ENCODE measurements at places on chromosomes 7 and 10. TPM values are rescaled to one million over a fixed set of nuclear protein-coding genes. Genes with fewer than 3 reads are reported as not detected.

GRCh38 chr7:111878785-111879184 is 316.5 kb upstream of the IMMP2L start:
- DNase-seq, result no peak

GRCh38 chr7:132697003-132697402 is 120.7 kb upstream of the PLXNA4 start:
- no peak for DNase-seq

GRCh38 chr10:113187063-113187777 is 237.2 kb downstream of the TCF7L2 start:
- DNase-seq, result no peak

DNA sequence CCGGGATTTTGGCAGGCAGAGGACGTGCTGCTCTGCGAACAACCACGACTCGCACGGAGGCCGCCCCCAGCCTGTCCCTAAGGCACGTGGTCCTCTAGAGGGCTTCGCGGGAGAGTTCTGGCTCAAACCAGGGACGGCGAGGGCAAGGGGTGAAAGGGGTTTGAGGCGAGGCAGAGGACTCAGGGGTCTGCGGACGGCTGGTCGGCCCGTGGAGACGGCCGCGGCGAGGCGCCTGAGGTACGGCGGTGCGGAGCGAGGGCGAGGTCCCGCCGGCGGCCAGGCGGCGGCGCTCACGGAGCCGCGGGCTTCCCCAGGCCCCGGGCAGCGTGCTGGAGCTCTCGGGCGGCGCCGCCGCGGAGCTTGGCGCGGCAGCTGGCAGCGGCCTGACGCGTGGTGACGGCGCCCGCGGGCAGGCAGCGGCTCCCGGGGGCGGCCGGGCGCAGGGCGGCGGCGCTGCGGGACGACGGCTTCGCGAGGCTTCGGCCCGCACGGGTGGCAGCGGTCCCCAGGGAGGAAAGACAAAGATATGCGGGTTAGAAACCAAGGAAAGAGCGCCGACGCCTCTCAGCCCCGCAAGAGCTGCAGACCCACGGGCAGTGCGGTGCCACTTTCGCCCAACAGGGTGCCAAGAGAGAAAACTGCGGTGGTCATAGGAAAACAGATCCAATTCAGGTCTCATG is 44.8 kb downstream of the ZNF800 start:
- DNase-seq, result peak; percentile 84

- DNase-seq, result no peak
These were observed 780 bp downstream of the ALDH18A1 start for GRCh38 chr10:95655571-95656290.

GRCh38 chr10:124430077-124430476 is 11.4 kb upstream of the OAT start:
- no peak for DNase-seq

DNA sequence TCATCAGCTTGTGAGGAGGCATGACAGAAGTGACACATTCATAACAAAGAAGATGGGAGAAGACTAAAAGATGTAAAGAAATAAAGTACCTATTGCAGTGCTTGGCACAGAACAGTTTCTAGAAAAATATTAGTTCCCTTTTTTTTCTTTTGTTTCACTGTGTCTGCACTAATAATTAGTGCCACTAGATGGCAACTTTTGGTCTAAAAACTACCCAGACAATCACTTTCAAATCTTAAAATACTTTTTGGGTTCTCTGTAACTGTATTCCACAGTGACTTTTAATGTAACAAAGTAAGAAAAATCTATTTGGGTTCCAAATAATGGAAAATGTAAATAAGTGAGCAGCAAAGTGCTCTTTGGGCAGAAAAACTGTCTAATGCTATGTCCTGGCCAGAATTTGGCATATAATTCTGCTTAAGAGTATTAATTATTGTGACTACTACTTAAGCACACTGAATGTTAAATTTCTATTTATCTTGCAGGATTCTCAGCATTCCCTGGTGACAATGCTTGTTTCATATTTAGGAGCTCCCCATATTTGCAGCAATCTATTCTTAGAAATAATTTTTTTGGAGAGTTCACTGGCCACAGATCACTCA is 134.8 kb upstream of the KIF5B start:
- no peak for DNase-seq

DNA sequence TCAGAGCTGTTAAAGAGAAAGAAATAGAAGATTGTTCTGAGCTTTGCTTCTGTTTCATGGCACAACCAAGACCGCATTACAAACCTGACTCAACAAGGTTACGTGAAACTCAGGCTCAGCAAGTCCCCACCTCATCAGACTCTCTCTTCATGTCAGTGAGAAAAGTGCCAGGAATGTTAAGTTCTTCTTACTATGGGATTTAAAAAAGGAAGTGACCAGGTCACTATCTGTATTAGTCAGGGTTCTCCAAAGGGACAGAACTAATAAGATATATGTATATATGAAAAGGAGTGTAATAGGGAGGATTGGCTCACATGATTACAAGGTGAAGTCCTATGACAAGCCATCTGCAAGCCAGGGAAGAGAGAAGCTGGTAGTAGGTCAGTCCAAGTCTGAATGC is 25.4 kb upstream of the PAPSS2 start:
- no peak for DNase-seq

GRCh38 chr10:17866346-17866745 is 57.2 kb downstream of the MRC1 start:
- DNase-seq, result no peak

DNA sequence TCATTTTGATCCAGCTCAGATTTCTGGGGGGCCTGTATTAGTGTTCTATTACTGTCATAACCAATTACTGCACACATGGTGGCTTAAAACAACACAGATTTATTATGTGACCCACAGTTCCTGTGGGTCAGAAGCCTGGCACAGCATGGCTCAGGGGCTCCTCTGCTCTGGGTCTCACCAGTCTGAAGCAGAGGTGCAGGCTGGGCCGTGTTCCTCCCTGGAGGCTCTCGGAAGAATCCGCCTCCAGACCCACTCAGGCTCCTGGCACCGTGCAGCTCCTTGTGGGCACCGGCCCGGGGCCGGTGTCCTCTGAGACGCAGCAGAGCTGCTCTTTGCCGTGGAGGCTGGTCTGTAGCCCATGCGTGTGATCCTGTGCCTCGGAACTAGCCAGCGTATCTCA is 61.5 kb downstream of the RAMP3 start:
- no peak for DNase-seq

- DNase-seq, result peak; percentile 77
These were observed 1.8 kb downstream of the TNRC18 start for GRCh38 chr7:5421714-5422395.

- DNase-seq, result no peak
These were observed 457.6 kb upstream of the KLF6 start for GRCh38 chr10:4242561-4243035.

- DNase-seq, result peak; percentile 56
These were observed 55.4 kb downstream of the SLC37A3 start for GRCh38 chr7:140342727-140343514.

DNA sequence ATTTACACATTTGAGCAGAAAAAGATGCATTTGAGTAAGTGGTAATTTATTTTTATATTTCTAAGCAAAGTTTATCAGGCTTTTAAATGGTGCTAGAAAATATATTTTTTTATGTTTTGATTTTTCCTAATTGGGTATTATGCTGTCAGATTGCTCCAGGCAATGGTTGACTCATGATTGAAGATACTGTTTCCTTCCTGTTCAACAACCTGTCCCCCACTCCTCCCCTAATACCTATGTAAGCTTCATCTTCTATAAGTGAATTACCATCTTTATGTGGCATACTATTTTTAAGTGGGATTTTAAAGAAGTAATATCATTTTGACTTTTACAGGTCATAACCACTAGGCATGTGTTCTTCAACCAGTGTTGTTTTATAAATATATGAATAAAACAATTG is 21.4 kb downstream of the TSPAN13 start:
- no peak for DNase-seq

DNA sequence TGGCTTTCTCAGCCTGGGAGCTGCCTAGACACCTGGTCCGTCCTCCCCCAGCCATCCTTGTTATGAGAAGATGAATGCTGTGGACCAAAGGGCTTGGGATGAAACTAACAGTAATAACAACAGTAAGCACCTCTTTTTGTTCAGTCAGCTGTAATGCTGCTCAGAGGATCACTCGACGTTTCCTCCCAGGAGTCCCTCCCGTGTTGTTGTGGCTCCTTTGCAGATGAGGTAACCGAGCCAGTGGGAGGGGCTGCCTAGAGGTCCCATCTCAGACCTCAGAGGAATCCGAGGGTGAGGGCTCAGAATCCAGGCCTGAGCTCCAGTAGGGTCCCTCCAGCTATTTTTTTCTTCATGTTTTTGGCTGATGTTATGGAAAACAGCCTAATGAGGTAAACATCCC is 145.1 kb downstream of the TMEM178B start:
- no peak for DNase-seq

DNA sequence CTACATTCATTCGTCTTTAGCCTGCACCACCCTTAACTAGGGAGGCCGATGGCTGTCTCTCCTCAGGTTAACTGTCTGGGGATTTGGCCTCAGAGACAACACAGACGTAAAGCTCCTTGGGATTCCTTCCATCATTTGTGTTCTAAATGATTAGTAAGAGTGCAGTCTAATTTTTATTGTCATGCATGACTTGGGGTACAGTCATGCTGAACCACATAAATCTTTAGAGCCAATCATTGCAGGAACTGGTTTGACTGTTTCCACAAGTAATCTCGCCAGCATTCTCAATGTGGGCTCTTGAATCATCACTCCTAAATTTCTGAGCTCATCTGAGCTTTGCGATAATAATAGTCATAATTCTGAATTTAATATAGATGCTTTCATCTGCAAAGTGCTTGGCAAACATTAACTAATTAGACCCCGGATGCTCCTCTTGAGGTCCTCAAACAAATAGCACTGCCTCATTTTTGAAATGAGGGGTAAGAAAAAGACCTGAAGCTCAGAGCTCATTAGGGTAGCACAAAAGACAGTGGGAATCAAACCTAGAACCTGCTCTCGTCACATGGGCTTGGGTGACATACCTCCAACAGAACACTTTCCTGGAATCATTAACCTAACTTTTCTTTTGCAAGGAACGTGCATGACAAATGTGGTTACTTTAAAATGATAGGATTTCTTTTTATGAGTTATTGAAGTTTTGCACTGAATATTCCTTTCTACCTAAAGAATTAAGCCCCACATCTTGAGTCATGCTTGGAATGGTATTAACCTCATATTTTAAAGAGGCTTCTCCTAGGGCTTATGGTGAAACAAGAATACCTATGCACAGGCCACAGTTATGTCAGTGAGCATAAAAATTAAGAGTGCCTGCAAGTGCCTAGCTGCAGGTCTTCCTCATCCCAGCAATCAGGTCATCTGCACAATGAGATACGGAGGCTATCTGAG is 118.9 kb upstream of the NRP1 start:
- DNase-seq, result no peak

DNA sequence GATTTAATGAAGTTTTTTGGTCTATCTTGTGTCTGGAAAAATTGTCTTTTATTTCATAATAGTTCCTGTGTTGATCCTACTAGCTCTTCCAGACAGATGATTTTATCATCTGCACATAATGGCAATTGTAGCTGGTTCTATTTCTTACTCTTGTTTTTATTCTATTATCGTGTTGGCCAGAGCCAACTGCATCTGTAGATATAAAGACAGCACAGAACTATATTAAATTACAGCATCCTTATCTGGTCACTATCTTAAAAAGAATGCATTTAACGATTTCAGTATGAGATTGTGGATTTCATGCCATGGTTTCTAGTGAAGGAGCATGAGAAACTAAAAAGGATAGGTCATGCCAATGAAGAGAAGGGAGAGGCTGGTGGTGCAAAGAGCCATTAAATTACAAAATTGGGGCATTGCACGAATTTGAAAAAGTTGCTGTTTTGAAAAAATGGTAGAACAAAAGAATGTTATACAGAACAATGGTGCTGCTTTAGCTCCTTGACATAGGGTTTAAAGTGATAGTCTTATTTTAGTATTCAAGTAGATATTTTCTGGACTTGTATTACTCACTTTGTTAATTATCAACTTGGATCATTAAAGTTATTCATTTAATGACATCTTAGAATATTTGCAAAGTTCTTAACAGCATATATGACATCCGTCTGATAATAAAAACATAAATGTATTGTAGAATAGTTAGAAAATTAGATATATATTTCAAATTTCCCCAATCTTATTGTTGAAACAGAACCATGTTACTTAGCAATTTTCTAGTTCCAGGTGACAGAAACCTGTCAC is 1250.3 kb downstream of the REEP3 start:
- no peak for DNase-seq

DNA sequence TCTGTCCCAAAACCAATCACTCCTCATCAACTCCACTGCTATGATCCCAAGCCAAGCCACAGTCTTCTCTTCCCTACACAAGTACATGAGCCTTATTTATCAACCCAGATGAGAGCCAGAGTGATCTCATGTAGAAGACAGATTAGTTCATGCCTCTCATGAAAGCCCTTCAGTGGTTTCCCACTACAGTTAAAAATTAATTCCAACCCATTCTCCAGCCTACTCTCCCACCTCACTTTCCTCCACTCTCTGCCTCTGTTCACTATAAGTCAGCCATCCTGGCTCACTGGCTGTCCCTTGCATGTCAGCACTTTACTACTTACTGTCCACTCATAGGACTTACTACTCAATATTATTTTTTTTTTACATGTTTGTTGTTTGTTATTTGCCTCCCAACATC is 67.3 kb downstream of the CACUL1 start:
- no peak for DNase-seq

GRCh38 chr10:7804741-7805140 is 13.6 kb upstream of the TAF3 start:
- DNase-seq, result no peak

DNA sequence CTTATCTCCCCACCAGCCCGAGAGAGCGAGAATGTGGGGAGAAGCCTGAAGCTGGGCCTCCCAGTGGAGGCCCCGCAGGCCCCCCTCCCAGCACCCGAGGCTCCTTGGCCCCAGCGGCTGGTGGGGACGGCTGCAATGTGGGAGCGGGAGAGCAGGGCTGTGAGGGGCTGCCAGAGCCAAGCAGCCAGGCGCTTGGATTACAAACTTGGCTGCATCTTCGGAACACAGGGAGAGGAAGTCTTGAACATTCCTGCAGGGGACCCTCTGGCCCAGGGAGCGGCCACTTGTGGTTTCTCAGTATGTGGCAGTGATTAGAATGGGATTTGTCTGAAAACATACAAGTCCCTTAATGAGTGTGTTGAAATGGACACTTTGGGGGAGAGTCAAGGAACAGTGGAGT is 23.2 kb downstream of the ELN start:
- no peak for DNase-seq

GRCh38 chr7:151271699-151272355 is 23.3 kb upstream of the SMARCD3 start:
- DNase-seq, result no peak

GRCh38 chr7:137434946-137435345 is 91.4 kb upstream of the PTN start:
- DNase-seq, result no peak

Gene AKR1C8
- total RNA-seq, result not detected

Gene FOXK1
- total RNA-seq, result 47.0 TPM

Gene GUSB
- 56.9 TPM for total RNA-seq

Gene MBL2
- not detected for total RNA-seq

Gene RBM28
- total RNA-seq, result 24.6 TPM

Gene CPVL
- total RNA-seq, result 9.8 TPM

Gene HOXA9
- 71.2 TPM for total RNA-seq

Gene GPRIN2
- 69.5 TPM for total RNA-seq

Measured in Peyer's patch (tissue), 4 donors.